ENCODE measurements at places on chromosomes 2 and 18. TPM values are rescaled to one million over a fixed set of nuclear protein-coding genes. Genes with fewer than 3 reads are reported as not detected.

- no peak for DNase-seq
Measured at GRCh38 chr18:12531749-12532148, 124.0 kb downstream of the PRELID3A start.

Gene MITD1
- 30.3 TPM for total RNA-seq

Gene PPP1R1C
- 3.9 TPM for total RNA-seq

- no peak for DNase-seq
Measured at GRCh38 chr2:235458839-235459273, 35.0 kb upstream of the AGAP1 start.

DNA sequence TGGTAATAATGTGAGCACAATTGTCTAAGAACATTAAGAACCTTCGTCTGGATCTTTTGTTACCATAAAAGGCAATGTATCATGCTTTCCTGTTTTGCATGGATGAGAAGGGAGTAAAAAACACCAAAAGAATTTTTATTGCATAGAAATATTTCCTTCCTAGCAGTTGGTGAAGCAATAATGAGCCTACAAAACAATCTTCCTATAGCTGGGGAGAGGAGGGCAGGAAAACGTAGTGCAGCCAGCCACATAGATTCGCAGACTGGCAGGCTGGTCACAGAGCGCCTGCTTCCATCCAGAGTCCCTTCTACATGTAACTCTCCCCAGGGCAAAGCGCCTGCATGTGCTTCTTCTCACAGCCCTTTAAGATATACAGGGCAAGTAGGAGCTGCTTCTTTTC lies 190.4 kb downstream of the BABAM2 start:
- DNase-seq: no peak

Gene NEB
- 2.2 TPM for total RNA-seq

DNA sequence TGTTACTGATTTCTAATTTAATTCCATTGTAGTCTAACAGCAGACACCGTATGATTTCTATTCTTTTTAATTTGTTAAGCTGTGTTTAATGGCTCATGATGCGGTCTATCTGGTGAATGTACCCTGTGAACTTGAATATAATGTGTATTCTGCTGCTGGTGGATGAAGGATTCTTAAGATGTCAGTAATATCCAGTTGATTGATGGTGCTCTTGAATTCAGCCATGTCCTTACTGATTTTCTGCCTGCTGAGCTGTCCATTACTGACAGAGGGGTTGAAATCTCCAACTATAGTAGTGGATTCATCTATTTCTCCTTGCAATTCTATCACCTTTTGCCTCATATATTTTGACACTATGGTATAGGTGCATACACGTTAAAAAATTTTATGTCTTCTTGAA lies 373.3 kb upstream of the RAB12 start:
- DNase-seq: no peak

DNA sequence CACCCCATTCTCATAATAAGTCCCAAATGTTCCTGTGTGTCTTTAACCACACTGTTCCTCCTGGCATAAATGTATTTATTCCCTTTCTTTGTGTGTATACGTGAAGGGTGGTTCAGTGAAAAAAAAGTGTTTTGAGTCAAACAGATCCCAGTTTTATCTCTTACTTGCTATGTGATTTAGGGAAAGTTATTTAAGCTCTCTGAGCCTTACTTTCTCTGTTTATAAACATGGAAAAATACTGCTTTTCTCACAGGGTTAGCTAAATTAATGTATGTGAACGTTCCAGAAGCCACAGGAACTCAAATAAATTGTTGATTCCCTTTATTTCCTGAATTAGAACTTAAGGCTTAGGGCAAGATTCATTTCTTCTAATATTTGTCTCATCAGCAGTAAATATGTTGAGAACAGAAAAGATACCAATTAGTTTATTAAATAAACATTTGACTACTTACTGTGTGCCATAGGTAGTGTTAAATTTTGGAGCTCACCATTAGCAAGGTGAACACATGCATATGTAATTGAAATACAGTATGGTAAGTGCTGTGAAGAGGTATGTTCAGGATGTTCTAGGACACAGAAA lies 33.2 kb downstream of the RALBP1 start:
- DNase-seq: no peak

DNA sequence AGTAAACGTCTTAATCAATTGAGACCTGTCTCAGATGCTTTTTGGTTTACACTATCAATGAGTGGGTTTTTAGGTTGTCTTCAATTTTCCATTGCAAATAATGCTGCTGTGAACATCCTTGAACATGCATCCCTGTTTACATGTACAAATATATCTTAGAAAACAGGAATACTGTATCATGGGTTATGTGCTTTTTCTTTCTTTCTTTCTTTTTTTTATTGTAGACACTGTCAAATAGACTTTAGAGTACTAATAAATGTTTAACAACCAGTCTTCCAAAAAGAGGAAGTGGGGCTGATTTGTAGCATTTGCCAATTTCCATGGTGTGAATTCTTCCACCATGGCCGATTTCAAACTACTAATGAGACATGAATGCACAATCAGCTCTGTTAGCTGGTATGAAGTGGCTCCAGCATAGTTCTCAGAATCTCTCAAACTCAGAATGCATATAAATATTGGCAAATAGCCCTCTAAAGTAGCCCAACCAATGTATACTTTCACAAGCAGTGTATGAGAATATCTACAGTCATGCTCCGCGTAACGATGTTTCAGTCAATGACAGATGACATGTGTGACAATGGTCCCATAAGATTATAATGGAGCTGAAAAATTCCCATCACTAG lies 50.3 kb upstream of the B3GNT2 start:
- DNase-seq: no peak

Gene ANO7
- total RNA-seq: 0.59 TPM

GRCh38 chr2:103739186-103739585 lies 977.4 kb downstream of the TMEM182 start:
- DNase-seq: no peak

Gene PSTPIP2
- total RNA-seq: 6.1 TPM

GRCh38 chr2:217183471-217183870 lies 323.6 kb upstream of the TNP1 start:
- DNase-seq: no peak

DNA sequence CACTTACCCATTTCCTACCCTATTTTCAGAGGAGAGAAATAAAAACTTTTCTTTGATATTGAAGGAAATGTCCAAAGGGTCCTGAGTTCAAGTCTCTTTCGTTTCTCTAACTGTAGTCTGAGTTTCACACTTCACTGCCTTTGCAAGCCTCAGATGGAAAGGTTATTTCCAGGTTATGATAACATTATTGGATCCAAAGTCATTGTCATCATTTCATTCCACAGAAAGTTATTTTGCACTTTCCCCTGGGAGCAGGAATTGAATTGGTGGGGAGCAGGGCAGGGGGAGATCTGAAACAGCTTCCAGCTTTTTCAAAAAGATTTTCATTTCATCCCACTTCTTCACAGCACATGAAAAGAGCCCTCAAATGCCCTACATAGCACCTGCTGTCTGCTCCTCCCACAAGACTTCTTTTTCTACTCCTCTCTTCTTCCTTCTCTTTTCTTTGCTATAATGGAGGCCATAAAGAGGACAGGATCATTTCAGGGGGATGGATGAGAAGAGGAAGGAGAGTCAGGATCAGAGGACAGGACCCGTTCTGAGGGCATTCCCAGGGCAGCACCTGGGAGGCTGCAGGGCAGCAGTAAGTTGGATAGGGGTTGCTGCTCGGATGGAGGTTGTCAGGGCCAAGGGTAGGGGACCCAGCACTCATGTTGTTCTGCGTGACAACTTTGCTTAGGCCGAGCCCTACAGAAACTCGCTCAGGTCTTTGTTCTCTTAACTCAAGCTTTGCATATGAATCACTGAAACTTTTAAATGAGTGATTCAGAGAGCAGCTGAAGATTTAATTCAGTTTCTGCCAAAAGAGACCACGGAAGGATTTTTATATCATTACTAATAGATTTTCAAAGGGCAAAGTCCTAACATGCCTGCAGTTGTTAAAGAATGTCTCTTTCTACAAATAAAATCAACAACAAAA lies 11.4 kb upstream of the GALNT5 start:
- no peak for DNase-seq

- DNase-seq: no peak
Measured at GRCh38 chr2:181517685-181518301, 60.6 kb downstream of the ITGA4 start.

DNA sequence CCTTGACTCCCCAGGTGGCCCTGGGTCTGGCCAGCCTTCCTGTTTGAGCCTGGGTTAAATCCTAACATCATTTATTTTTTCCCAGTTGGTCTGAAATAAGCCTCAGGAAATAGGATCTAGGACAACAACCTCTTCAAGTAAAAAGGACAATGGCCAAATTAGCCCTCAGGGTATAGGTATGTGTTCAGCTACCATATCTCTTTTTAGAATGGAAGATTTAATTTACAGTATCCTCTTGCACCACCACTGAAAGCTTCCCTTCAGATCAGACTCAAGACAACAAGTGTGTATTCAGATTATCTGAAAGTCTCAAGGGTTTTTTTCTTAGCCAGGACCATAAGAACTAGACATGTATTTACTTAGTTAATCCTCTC lies 61.6 kb upstream of the CXCR4 start:
- no peak for DNase-seq

DNA sequence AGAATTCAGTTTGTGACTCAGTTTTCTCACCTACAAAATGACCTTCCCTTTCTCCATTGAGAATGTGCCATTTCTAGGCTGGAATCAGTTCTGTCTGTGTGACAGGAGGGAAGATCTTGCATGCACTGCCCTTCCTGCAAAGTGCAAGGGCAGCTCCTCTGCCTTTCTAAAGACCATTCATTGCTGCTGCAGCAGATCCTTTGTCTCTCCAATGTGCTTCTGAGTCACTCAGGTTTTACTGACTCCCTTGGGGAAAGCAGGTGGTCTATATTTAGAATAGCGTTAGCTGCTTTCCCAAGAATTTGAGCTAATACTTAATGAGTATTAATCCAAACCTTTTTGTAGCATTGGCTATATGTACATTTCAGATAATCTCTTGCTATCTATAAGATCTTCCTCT lies 62.5 kb downstream of the DAW1 start:
- DNase-seq: no peak

GRCh38 chr2:28480403-28481049 lies 15.3 kb upstream of the PLB1 start:
- no peak for DNase-seq

- no peak for DNase-seq
Measured at GRCh38 chr2:122627388-122627787, 871.9 kb downstream of the TSN start.

Gene CROCC2
- not detected for total RNA-seq

DNA sequence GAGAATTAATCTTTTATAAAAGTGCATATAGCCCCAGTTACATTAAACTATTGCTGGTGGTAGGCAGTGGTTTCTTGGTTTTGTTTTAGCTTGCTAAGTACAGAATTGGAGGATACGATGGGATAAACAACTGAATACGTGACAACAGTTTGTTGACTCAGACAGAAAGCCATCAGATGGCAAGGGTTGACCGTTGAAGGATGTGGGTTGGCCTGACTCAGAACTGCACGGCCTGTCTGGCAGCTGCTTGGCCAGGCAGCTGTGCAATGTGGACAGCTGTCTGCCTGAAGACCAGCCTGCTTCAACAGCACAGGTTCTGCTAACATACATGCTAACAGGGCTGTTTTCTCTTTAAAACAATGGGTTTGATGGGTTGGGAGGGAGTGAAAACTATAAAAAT lies 46.6 kb downstream of the PRKRA start:
- no peak for DNase-seq

Gene DYNAP
- not detected for total RNA-seq

DNA sequence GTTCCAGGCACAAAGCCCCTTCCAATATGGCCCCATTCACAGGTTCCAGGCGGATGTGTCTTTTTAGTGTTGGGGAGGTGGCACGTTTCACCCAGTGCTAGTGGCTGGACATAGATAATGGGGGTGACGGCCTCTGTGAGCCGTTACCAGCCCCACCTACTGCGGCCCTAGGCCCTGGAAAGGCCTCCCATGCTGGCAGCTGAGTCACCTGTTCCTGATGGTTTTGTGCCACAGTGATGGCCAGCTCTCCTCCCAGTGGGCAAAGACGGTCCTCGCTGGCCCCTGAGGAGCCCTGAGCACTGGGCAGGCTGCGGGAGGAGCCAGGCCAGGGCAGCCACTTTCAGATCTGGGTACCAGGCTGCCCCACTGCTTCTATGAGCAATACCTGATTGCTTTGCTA lies 40.0 kb upstream of the GPC1 start:
- peak; percentile 4 for DNase-seq

Gene GLI2
- total RNA-seq: 9.8 TPM

- no peak for DNase-seq
Measured at GRCh38 chr2:241812730-241813643, 4.0 kb downstream of the NEU4 start.

DNA sequence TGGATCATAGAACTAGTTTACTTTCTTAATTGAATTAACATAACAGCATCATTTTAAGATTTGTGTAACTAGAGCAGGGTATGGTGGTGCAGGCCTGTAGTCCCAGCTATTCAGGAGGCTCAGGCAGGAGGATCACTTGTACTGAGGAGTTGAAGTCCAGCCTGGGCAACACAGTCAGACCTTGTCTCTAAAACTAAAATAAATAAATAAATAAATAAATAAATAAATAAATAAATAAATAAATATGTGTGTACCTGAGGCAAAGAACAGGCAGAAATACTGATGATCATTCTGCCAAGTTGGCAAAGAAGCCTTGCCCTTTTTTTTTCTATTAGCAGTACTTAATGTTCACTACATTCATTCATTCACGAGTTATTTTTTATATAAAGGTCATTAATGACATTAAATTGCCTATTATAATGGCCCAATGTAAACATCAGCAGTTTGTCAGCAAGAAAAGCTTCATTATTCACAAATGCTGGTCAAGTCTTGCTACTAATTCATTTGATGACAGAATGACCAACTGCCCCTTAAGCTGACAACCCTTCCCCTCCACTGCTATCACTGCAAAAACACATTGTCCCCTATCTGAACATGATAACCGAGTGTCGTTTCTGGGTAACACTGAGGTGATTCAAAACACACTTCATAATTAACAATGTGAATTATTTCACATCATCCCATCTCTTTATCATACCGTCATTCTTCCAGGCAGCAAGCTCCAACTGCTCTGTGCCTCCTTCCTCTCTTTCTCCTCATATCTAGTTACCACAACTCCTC lies 39.0 kb downstream of the ARL5A start:
- no peak for DNase-seq

GRCh38 chr2:23386339-23387220 lies 1.6 kb downstream of the KLHL29 start:
- DNase-seq: no peak

DNA sequence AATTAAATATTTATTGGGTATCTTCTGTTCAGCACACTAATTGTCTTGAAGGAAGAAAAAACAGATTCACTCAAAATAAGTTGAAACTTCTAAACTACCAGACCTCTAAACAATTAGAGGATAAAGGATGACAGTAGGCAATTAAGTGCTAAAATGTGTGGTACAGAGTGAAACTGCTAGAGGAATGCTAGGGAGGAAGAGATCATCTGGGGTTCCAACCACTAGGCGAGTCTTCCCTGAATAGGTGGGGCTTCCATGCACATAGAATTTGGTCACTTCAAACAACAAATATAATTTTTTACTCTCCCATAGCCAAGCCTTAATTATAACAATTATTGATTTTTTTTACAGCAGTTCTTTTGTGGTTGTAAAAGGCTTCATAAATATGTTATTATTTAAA lies 559.0 kb upstream of the ZEB2 start:
- DNase-seq: no peak
